Left cardiac atrium (tissue), 4 donors: ENCODE measurements at places on chromosomes 5 and 9. TPM values are rescaled to one million over a fixed set of nuclear protein-coding genes. Genes with fewer than 3 reads are reported as not detected.

DNA sequence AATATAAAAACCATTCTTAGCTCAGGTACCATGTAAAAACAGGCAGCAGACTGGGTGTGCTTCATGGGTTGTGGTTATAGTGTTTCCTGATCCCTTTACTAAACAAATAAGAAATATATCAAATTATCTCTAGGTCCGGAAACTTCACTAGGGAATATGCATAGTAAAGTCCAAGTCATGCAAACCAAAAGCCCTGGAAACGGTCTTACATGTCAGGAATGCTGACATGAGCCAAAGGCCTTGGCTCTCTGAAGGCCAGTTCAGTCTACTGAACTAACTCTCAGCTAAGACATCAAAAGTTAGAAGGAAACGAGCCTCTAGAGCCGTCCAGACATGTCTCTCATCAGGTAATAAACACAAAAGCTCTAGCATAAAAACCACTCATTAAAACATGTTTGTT, 778.9 kb upstream of the ZNF608 start:
- DNase-seq: no peak

DNA sequence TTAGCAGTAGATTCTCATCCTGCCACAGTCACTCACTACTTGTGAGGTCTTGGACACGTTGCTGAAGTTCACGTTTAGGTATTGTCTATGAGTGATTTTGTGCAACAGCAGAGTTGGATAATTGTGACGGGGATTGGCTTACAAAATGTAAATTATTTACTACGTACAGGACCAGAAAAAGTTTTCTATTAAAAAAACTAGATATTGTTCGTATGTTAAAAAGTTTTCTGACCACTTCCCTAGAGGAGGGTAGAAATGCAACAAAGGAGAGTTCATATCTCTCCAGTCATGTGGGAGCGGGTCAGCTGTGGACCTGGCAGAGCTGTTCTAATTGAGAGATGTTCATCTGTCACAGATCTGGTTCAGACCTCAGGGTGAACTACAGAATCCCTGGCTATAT, 976.1 kb upstream of the NUDT12 start:
- no peak for DNase-seq

Gene ROPN1L
- total RNA-seq: 1.0 TPM

Gene MSMP
- not detected for total RNA-seq
